ENCODE measurements at places on chromosomes 1 and 21.

DNA sequence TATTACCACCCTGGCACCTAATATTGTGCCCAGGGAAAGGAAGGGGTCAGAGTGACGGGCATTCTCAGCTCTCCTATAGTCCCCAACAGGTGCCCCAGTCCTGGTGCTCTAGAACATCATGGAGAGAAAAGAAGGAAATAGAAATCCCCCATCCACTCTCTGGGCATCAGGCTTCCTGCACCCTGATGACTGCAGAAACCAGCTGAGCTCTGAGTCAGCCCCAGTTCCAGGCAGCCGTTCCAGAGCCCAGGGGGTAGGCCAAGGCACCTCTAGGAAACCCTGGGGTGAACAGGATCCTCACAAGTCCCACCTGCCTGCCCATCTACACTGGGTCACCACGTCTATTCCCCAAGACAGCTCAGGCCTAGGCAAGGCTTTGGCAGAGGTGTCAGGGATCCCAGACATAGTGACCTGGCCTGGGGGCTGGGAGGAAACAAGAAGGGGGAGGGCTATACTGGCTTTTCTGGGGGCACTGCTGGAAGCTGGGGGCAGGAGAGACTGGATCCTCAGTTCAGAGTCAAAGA, 709 bp downstream of the NECTIN4 start:
- peak; percentile 29 for DNase-seq

DNA sequence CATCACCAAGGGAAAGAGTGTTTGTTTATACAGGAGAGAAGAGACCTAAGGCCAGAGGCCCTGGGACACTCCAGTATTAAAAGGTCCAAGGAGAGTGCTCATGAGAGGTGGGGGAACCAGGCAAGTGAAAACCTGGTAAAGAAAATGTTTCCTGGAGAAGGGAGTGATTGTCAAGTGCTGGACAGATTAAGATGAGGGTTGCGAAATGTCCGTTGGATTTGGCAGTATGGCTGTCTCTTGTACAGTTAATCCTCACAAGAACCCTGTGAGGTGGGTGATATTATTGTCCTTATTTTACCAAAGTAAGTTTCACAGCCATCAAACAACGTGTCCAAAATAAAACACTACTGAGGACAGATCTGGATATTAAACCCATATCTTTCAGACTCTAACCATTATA, 44.2 kb downstream of the RPAP2 start:
- no peak for DNase-seq

- no peak for DNase-seq
These were observed 1.2 kb downstream of the CAMSAP2 start for GRCh38 chr1:200739702-200740570.

- DNase-seq: no peak
These were observed at the start of gene SELENON for GRCh38 chr1:25799935-25800702. Gene SELENON (plus strand): TSS chr1:25800193. CDS start chr1:25800231, 38 bp downstream.

DNA sequence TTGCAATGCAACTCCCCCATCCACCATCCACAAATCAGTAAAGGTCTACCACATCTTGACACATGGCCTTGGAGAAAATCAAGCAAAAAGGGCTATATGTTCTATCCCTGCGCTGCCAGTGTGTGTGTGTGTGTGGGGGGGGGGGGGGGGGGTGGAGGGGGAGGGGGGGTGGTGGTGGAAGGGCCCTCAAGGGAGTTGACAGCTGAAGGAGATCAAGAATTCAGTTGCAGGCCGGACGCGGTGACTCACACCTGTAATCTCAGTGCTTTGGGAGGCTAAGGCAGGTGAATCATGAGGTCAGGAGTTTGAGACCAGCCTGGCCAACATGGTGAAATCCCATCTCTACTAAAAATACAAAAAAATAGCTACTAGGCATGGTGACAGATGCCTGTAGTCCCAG, 37.6 kb upstream of the CLIC4 start:
- DNase-seq: no peak

GRCh38 chr1:14627608-14628489, 29.4 kb downstream of the KAZN start:
- no peak for DNase-seq

DNA sequence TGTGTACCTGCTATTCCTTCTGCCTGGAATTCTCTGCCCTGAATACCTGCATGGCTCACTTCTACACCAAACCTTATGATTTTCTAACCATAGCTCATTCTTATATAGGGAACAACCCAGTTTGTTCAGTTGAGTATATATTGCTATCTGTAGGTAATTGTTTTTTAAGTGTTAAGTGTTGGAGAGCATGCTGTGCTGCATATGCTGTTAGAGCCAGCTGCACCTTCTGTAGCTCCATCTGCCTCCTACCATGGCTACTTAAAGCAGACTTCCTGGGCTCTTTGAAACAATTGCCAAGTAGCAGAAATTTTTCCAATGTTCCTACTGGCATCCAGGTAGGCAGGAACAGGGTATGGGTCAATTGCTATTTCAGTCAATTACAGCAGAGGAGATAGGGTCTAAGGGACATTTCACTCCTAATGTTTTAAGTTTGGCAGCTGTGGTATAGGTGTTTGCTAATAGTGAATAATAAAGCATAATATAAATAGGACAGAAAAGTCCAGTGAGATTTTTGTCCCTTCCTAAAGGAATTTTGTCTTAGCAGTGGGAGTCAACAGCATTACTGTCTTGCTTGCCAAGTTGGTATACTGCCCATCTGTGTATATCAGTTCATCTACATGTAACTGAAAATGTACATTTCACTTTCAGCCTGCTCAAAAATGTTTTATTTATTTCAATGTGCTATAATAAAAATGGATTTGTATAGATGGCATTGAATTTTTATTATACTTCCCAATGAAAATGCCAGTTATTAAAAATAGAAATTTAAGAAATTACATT, 34.0 kb upstream of the C1orf115 start:
- no peak for DNase-seq

DNA sequence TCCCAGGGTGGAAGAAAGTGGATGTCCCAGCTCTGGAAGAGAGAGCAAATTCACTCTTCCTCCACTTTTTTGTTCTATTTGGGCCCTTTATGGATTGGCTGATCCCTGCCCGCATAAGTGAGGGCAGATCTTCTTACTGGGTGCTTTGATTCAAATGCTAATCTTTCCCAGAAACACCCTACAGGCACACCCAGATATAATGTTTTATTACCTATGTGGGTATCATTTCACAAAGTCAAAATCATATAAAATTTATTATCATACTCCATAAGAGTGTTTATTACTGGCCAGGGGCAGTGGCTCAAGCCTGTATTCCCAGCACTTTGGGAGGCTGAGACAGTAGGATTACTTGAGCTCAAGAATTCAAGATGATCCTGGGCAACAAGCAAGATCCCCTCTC, 16.9 kb upstream of the PLA2G4A start:
- DNase-seq: no peak

All from epithelial cell of proximal tubule (primary cell).